ENCODE measurements at places on chromosomes 11 and 22. TPM values are rescaled to one million over a fixed set of nuclear protein-coding genes. Genes with fewer than 3 reads are reported as not detected.

The OR6T1 gene
- total RNA-seq, result not detected

The MS4A6E gene
- total RNA-seq, result not detected

The RIMBP3C gene
- total RNA-seq, result not detected

The FOLR1 gene
- not detected for total RNA-seq

The LRRC74B gene
- 0.18 TPM for total RNA-seq

The FGF19 gene
- total RNA-seq, result not detected

The FEN1 gene
- total RNA-seq, result 13.3 TPM

The MIAT gene
- 2.9 TPM for total RNA-seq

The ZNF143 gene
- 26.4 TPM for total RNA-seq

The ANGPTL5 gene
- total RNA-seq, result 0.28 TPM

The ACR gene
- 1.5 TPM for total RNA-seq

The SMC1B gene
- not detected for total RNA-seq

The TMEM126B gene
- total RNA-seq, result 32.1 TPM

The MOV10L1 gene
- total RNA-seq, result not detected

The FJX1 gene
- not detected for total RNA-seq

The DERL3 gene
- total RNA-seq, result 26.6 TPM

The PAX6 gene
- total RNA-seq, result 1.5 TPM

The PHOX2A gene
- 0.61 TPM for total RNA-seq

The MS4A1 gene
- 1.6 TPM for total RNA-seq

The OR5D16 gene
- not detected for total RNA-seq

The IGHMBP2 gene
- total RNA-seq, result 20.8 TPM

The MRE11 gene
- total RNA-seq, result 10.5 TPM

The PANX3 gene
- not detected for total RNA-seq

The RRM1 gene
- total RNA-seq, result 25.2 TPM

The MS4A15 gene
- total RNA-seq, result not detected

The PRG3 gene
- total RNA-seq, result not detected

The MYBPC3 gene
- not detected for total RNA-seq

The OR5W2 gene
- not detected for total RNA-seq

The TRIOBP gene
- total RNA-seq, result 87.2 TPM

The PEX16 gene
- total RNA-seq, result 42.9 TPM

The INTS4 gene
- total RNA-seq, result 23.2 TPM

The CALCA gene
- total RNA-seq, result not detected

The CHRM1 gene
- total RNA-seq, result 0.98 TPM

The SLC17A6 gene
- total RNA-seq, result not detected

The MRPL21 gene
- total RNA-seq, result 87.8 TPM

The TSPAN18 gene
- total RNA-seq, result 3.1 TPM

The DPP3 gene
- total RNA-seq, result 91.4 TPM

The CD248 gene
- 13.7 TPM for total RNA-seq

The KLHL35 gene
- not detected for total RNA-seq

The SERGEF gene
- 28.6 TPM for total RNA-seq

The MN1 gene
- total RNA-seq, result 0.92 TPM

The TESMIN gene
- 11.0 TPM for total RNA-seq

The TEX12 gene
- 0.39 TPM for total RNA-seq

The OR51E2 gene
- 0.84 TPM for total RNA-seq

The FDX1 gene
- 24.0 TPM for total RNA-seq
